Hematopoietic multipotent progenitor cell treated with erythropoietin and hydrocortisone succinate and interleukin-3 and kit ligand, for 8 days (in vitro differentiated cells): ENCODE measurements at places on chromosomes 3 and 15.

DNA sequence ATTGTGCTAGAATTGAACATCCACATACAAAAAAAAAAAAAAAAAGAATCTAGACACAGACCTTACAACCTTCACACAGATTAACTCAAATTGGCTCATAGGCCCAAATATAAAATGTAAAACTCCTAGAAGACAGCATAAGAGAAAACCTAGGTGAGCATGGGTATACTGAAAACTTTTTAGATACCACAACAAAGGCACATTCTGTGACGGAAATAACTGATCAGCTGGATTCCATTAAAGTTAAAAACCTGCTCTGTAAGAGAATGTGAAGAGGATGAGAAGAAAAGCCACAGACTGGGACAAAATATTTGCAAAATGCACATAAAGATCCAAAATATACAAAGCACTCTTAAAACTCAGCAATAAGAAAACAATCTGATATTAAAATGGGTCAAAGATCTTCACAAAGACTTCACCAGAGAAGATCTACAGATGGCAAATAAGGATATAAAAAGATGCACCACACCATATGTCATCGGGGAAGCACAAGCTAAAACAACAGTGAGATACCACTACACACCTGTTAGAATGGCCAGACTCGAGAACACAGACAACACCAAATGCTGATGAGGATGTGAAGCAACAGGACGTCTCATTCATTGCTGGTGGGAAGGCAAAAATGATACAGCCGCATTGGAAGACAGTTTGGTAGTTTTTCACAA is 167.9 kb downstream of the PDE8A start:
- no peak for DNase-seq

DNA sequence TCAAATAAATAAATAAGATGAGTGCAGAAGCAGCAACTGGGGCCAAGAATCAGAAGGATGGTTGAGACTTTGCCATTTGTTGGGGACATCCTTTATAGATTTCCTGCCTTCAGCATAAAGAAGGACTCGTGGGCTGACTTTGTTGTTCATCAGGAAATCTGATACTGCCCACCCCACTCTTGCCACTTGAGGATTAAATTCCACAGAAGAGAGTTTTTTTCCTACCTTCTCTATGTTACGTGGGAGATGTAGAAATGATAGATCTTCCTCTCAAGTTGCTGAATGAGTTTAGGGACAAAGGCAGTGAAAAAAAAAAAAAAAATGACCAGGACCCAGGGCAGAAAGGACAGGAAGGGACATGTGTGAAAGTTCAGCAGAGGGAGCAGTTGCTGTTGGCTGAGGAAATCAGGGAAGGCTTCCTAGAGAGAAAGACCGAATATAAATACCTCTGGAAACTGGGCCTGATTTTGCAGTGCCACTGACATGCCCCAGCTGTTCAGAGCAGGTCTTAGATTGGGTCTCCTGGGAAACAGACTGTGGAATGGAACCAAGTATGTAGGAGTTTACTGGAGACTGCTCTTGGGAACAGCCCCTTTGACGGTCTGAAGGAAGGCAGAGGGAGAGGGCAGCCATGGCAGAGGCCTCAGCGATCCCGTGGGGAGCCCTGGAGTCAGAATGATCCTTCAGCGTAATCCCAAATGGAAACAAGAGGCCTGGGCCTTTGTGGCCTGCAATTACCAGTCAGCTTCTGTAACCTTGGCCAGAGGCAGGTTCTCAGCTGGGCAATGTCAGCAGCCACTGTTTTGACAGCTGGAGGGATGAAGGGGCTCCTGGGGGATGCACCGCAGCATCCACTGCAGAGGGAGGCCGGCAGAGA is 50.9 kb downstream of the C3orf20 start:
- no peak for DNase-seq

DNA sequence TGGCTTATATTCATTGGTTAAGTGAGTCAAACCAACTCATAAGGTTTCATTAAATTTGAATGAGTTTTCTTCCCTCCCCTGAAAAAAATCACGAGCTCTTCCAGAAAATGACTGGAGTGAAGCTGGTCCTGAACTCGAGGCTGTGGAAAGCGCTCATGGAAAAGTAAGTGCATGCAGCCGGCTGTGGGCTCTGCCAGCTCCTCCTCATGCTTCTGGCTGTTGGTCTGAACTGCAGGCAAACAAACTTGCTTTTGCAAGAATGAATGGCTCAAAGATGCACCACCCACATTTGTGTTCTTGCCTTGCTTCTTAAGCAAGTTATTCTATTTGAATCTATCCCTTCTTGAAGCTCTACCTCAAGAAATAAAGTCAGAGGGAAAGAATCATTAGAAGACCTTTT is 6.2 kb downstream of the ETV5 start:
- DNase-seq = no peak

- DNase-seq = no peak
Measured at GRCh38 chr3:1171320-1171719, 78.5 kb downstream of the CNTN6 start.

DNA sequence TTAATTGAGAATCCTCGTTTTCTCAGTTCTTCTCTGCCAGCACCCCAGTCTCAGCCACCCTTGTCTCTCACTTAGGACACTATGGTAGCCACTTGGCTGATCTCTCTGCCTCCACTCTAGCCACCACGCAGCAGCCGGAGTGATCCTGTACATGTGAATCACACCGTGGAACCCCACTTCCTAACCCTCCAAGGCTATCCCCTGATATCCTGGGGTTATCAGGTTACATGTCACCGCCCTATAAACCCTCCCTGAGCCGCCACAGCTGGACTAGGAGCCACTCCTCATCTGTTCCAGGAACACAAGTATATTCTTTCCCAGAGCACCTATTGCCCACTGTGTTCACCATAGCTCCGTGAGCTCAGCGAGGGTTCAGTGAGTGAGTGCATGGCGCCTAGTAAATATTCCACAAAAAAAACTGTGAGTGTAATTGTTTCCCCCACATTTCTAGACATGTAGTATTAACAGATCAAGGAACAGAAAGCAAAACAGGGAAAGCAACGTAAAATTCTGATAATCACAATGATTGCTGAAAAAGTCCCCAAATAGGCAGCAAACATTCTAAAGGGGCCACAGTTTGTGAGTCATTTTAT is 661 bp upstream of the PARP14 start:
- DNase-seq = peak; percentile 70

- DNase-seq = no peak
Measured at GRCh38 chr3:131004603-131005002, 22.0 kb downstream of the ASTE1 start.

GRCh38 chr15:58742819-58743502 is 6.5 kb downstream of the ADAM10 start:
- DNase-seq = no peak

- peak; percentile 81 for DNase-seq
Measured at GRCh38 chr3:186251948-186252619, 110.0 kb downstream of the DGKG start.

GRCh38 chr3:175716446-175716845 is 857.3 kb downstream of the NAALADL2 start:
- DNase-seq = no peak

GRCh38 chr3:163543662-163544061 is 1534.6 kb downstream of the SI start:
- no peak for DNase-seq

GRCh38 chr3:37054370-37054769 is 61.1 kb downstream of the MLH1 start:
- peak; percentile 40 for DNase-seq

DNA sequence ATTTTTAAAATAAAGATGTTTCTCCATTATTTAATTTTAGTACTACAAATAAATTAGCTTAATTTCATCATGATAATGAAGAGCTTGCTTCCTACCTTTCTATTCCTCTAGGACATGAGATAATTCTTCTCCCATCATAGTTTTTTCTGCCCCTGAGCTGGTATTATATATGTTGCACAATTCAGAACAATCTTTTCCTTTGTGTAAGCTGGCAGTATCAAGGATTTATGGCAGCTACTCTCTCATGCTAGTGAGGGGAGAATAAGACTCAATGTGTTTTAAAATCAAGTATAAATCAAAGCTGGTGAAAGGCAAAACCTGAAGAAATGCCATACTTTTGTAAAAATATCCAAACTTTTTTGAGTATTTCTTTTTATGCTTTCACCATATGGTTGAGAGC is 1405.3 kb downstream of the SI start:
- DNase-seq = no peak

DNA sequence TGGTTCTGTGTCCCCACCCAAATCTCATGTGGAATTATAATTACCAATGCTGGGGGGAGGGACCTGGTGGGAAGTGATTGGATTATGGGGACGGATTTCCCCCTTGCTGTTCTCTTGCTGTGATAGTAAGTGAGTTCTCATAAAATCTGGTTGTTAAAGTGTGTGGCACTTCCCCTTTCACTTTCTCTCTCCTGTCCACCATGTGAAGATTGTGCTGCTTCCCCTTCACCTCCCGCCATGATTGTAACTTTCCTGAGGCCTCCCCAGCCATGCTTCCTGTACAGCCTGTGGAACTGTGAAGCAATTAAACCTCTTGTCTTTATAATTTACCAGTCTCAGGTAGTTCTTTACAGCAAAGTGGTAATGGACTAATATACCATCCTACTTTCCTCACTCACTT is 289.6 kb downstream of the EFHB start:
- DNase-seq = no peak

GRCh38 chr15:96072821-96073220 is 257.7 kb upstream of the NR2F2 start:
- DNase-seq = no peak

- DNase-seq = peak; percentile 60
Measured at GRCh38 chr15:33963831-33964664, 4.2 kb upstream of the CHRM5 start.

DNA sequence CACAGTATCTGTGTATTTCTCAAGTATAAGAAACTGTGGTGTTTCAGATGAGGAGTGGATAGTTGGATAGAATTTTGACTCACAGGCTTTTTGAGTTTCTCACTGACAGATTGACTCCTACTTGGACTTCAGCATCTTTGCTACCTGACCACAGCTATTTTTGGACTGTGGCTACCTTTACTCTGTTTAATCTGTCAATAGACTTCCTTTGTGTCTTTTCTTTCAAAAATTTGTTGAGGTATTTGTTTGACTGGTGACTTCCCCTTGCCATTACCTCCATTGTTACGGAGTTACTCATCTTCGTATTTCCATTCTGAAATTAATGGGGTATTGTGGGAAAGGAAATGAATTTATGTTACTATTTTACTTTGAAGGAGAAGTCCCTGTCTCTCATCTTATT is 123.8 kb downstream of the AGBL1 start:
- no peak for DNase-seq

DNA sequence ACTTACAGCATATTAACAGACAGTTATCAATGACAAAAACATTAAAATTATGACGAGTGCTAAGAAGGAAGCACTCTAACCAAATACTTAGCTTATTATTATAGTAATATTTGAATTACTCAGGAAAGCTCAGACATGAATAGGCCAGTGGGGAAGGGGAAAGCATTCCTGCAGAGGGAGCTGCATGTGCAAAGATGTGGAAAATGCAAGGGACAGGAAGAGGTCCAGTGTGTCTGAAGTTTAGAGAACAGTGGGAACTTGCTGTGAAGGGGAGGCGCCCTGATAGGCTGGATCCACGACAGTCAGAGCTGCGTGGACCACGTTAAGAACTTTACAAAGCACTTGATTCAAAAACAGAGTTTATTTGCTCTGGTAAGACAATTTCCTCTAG is 1.2 kb upstream of the SPICE1 start:
- peak; percentile 30 for DNase-seq

DNA sequence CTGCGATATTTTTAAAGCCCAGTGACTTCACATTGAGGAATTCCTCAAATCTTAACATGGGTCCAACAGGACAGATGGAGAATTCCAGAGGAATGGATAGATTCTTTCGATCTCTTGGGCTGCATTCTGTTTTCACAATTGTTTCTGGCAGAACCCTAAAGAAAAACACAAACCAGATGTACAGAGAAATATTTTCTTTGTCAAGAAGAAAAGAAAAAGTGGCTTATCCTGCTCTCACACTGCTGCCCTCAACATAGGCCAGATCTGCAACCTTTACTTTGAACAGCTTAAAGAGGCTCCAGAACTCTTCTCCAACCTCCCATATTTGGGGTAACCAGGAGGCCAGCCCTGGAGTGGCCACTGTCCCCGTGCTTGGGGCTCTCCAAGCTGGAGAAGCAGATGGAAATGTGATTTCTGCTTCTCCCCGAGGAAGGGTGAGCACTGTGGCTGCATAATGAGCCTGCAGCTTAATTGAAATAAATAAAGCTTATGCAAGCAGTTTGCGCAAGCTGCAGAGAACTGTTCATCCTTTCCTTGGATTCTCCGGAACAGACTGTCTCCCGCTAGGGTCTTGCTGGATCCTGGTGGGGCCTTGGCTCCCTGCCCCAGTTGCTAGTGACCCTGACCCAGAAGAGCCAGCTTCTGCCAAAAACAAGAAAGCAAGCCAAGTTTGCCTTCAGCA is 453.2 kb upstream of the PROK2 start:
- DNase-seq = no peak

DNA sequence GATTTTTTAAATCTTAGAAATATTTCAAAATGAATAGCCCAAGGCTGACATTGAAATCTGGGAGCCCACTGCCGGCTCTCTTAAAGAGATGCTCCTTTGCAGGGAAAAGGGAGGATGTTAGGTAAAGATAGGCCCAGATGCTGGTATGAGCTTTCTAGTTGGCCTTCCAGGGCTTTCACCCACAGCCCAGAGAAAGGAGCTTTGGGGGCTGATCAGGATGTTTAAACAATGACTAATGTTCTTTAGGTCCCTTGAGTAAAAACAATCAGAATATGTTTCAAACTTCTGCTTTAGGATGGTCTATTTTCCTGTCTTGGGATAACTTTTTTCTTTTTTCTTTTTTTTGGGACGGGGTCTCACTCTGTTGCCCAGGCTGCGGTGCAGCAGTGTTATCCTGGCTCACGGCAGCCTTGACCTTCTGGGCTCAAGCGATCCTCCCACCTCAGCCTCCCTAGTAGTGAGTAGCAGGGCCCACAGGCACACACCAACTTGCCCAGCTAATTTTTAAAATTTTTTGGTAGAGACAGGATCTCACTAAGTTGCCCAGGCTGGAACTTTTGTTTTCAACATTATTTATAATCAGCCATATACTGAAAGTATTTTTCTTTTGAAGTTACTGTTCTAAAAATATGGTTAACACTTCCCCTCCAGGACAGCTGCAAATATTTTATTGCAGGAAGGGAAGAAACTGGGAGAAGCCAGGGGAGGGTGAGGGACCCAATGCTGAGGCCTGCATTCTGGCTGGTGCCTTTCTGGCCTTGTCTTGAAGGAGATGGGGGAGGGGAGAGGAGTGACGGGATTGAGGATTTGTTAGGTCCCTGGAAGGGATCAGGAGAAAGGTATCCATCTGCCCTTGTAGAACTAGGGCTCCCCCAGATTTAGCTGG is 70.1 kb downstream of the TRAK1 start:
- DNase-seq = no peak
